Activated naive CD4-positive, alpha-beta T cell (primary cell): ENCODE measurements at places on chromosomes 13 and 19.
A peak's percentile ranks its signal among the peaks of the same experiment; 100 is the strongest.

GRCh38 chr19:38975214-38975860 is at the start of gene FBXO17:
TSS of gene FBXO17 (minus strand) at chr19:38975742. CDS start at chr19:38950319, 25,423 bp downstream.
- no peak for DNase-seq

GRCh38 chr13:42039946-42040729 is 8.3 kb upstream of the DGKH start:
- DNase-seq: peak; percentile 61

- no peak for DNase-seq
Observed at GRCh38 chr19:3178973-3179738, 587 bp downstream of the S1PR4 start.

- DNase-seq: no peak
Observed at GRCh38 chr19:43774103-43774939, 6.5 kb downstream of the KCNN4 start.
